ENCODE measurements at places on chromosomes 16 and 17.

DNA sequence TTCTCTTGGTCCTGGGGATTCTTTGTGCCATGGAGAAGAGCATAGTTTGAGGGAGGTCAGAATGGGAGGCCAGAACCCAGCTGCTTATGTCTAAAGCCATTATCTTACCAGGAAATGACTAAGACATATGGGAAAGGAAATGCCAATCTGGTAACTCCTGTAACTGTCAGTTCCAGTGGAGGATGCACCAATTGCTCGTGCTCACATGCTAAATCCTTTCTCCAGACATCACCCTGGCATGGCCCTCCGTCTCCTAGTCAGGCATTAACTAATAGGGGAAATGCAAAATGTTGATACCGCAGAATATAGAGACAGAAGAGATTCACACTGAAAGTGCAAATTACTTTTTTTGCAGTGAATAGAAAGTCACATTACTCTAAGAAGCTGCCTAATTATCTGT is 255.6 kb upstream of the HSBP1 start:
- DNase-seq: no peak

DNA sequence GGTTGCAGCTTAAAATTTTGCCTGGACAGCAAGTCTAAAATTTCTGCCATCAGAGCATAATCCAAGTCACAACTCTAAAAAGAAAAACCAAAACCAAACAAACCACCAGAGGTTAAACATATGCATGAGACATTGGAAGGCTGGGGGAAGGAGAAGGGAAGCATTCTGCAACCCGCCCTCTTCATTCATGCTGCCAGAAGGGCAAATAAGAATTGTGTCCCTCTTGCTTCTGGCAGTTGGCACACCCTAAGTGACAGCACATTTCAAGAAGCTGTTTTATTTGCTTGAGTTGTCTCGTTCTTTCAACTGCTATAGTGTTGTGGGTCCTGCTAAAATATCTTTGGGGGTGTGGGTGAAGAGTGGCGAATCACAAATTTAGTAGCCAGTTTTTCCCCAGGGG is 99.6 kb downstream of the SKAP1 start:
- DNase-seq: no peak

DNA sequence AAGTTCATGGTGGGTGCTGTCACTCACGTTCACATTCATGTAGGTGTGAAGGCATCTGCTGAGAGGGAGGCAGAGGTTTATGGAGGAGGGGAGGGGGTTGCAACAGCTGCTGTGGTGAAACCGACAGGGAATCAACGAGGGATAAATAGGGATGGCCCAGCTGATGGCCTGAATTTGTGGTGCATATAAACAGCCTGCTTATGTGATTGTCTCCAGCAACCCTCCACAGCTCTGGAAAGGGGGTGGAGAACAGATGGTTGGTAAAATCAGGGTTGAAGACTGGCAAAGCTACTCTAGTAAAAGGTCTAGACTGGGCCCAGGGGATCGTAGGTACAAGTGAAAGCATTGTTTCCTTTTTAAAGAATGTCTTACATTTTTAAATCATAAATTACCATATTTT is 53.7 kb downstream of the IQCK start:
- no peak for DNase-seq

DNA sequence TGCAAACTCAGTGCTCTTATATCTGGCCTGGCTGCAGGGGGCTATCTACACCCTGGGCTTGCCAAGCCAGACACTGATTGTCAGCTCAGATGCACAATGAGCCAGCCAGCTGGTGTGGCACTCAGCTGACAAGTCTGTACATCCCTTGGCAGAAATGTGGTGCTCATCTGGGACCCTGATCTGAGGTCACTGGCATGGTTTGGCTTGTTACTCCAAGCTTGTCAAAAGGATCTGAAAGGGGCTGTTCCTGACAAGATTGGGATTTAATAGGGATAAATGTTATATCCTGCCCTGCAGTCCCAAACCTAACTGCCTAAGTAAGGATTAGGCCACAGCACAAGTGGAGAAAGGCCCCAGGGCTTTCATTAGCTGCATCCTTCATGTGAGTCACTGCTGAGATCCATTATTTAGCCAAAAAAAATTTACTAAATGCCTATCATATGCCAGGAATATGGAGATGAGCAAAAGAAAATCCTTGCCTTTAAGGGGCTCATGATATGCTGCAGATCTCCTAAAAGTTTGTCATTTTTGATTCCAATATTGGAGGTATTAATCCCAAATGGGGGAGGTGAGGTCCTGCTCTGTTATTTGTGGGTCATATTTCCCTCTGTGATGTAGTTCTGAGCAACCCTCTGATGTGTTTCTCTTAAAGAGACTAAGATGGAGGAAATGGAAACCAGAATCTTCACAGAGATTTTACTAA is 6.3 kb downstream of the SLC6A2 start:
- no peak for DNase-seq

DNA sequence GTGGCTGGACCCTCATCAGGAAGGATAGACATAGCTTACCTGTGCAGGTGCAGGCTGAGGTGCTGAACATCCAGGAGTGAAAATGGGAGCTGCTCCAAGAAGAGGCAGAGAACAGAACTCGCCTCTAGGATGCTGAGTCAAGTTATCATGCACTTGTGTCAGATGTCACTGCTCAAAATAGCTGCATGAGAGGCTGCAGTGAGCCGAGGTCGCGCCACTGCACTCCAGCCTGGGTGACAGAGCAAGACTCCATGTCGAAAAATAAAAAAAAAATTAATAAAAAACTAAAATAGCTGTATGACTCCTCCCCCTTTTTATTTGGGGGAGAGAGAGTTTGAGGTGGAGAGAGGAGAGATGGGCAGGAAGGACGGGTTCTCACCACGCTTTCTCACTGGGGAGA is 148.8 kb downstream of the FOXL1 start:
- no peak for DNase-seq

DNA sequence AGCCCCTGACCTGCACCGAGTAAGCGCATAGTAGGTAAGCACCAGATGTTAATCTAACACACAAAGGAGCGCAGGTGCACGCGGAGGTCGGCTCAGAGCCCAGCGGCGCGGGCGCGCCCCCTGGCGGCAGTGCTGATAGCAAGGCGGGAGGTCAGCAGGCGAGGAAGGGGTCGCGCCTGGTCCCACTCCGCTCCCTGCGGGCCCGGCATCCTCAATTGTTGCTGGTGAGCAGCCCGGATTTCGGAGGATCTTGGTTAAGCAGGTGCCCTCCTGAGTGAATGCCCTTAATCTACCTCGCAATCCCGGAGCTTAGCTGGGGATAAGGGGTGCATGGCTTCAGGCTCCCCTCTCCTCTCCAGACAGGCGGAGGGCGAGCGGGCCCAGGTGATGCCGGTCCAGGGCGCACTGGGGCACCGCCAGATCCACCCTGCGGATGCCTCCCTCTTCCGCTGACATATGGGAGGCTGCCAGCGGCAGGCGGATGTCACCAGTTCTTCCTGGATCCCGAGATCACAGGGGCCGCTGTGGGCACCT is 4.0 kb upstream of the WNT3 start:
- DNase-seq: no peak

- DNase-seq: no peak
These were observed 526.7 kb upstream of the TOM1L1 start for GRCh38 chr17:54373970-54374369.

GRCh38 chr17:68210570-68211315 is 37.1 kb upstream of the AMZ2 start:
- DNase-seq: no peak

GRCh38 chr16:8483396-8483795 is 106.9 kb downstream of the TMEM114 start:
- DNase-seq: no peak

Data from non-pigmented ciliary epithelial cell (primary cell).